Peyer's patch (tissue), 4 donors: ENCODE measurements at places on chromosomes 3 and 15. TPM values are rescaled to one million over a fixed set of nuclear protein-coding genes. Genes with fewer than 3 reads are reported as not detected.

DNA sequence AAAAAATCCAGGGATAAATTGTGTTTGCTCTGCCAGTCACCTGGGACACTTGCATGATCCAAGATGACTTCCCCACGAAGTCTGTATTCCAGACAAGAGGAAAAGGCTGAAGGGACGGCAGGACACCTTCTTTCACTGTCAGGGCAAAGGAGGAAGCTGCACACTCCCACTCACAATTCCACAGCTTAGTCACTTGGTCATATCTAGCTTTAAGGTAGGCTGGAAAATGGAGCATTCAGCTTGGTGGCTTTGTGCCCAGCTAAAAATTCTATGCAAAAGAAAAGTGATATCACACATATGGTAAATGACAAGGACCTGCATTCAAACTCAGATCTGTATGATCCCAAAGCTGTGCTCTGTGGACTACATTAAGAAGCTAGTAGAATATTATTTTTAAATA, 109.2 kb upstream of the TPM1 start:
- no peak for DNase-seq

GRCh38 chr3:42052132-42052483, 39.0 kb upstream of the TRAK1 start:
- DNase-seq, result no peak

- DNase-seq, result no peak
Observed at GRCh38 chr3:125125821-125126245, 70.0 kb upstream of the HEG1 start.

- DNase-seq, result no peak
Observed at GRCh38 chr3:50138266-50139200, 16.6 kb upstream of the SEMA3F start.

DNA sequence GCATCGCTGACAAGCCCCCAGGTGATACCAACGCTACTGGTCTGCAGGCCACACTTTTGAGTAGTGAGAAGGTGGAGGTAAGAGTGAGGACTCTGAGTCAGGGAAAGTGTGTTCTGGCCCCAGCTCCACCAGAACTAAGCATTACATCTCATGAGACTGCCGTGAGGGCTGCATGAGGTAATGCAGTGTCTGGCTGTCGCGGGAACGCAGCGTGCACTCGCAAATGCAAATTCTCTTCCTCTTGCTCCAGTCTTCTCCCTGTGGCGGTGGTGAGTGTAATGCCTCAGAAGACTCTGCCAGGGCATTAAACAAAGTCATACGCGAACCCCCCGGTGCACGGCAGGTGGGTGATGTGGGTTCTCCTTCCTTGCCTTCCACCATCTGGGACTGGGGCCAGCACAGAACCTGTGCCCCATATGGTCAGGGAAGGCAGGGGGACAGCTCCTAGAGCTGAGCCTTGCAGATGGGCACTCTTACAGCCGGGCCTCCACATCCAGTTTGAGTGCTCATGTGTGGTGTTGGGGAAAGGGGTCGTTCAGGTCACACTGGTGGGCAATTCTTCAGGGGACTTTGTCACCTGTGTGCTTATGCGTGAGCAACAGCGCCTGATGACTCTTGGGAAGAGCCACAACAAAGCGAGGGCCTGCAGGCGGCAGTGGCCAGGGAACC, 175.8 kb downstream of the XXYLT1 start:
- DNase-seq, result peak; percentile 88

DNA sequence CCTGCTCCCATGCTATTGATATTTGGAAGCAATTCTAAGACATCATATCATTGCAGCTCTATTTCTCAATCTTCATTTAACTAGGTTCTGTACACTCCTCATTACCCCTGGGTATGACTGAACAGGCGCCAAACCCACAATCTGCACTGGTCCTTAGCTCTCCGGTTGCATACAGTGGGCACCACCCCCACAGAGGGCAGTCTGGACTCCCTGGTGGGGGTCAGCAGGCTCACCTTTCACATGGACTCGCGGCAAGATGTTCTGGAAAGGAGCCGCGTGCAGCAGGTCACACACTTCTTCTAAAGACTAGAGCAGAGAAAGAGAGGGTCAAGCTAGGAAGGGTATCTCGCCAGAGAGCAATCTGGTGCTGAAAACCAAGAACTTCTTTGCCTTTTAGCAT, 36.5 kb downstream of the NIPA2 start:
- DNase-seq, result no peak

DNA sequence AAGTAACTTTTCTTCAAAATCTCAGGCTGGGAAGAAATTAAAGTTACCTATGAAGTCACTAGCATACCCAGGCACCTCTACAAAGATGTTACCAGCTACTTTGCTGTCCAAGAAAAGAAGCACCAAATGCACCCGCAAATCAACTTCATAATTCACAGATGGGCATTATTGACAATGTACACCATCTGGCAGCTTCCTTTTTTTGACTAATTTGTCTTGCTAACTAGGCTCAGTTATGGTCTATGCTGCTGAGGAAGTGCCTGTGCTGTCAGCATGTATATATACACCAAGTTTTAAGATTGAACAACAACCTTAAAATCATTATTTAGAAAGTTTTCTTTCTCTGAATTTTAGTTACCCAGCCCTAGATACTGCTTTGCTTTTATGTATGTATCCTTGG, 93.8 kb downstream of the NSUN3 start:
- DNase-seq, result no peak

DNA sequence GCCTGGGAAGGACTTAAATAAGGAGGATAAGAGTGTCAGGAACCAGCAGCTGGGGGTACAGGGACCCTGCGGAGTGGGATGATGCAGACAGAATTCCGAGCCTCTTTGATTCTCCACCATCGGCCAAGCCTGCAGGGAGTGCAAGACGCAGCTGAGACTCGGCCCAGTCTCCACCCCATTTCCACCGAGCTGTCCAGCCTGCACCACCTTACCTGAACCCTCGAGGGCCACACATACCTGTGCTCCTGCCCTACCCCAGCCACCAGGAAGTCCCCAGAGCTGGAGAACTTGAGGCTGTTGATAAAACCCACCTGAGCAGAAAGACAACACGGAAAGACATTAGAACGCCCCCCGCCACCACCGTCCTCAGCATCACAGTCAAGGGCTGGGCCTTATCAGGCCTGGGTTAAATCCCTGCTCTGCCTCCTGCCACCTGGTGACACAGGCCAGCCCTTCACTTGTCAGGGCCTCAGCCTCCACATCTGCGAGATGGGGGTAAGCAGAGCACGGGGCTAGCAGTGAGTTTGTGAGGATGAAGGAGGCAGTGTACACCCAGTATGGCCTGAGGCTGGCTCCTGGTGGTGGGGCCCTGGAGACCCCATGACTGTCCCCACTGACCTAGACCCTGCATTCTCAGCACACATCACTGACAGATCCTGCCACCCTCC, 8.1 kb downstream of the RRP9 start:
- no peak for DNase-seq

- no peak for DNase-seq
Observed at GRCh38 chr15:81643771-81644170, 269.8 kb upstream of the TMC3 start.

GRCh38 chr3:14461748-14462324, 59.4 kb downstream of the SLC6A6 start:
- DNase-seq, result peak; percentile 72

- DNase-seq, result no peak
Observed at GRCh38 chr3:153835540-153835939, 285.6 kb upstream of the ARHGEF26 start.

GRCh38 chr3:115340586-115340985, 193.5 kb upstream of the ZBTB20 start:
- DNase-seq, result no peak

GRCh38 chr3:32502118-32502945, at the start of gene CMTM6:
CMTM6 (minus strand) TSS chr3:32502852; CDS start chr3:32502745, 107 bp downstream.
- peak; percentile 92 for DNase-seq

GRCh38 chr3:177441813-177442646, 244.7 kb upstream of the TBL1XR1 start:
- peak; percentile 43 for DNase-seq

DNA sequence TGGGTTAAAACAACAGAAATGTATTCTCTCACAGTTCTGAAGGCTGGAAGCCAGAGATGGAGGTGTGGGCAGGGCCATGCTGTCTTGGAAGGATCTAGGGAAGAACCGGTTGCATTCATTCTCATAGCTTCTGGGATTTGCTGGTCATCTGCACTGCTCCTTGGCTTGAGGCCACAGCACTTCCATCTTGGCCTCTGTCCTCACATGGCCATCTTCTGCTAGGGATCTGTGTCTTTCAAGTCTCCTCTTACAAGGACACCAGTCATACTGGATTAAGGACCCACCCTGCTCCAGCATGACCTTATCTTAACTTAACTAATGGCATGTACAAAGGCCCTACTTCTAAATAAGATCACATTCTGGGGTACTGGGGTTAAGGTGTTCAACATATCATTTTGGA, 47.7 kb downstream of the RPLP1 start:
- no peak for DNase-seq

DNA sequence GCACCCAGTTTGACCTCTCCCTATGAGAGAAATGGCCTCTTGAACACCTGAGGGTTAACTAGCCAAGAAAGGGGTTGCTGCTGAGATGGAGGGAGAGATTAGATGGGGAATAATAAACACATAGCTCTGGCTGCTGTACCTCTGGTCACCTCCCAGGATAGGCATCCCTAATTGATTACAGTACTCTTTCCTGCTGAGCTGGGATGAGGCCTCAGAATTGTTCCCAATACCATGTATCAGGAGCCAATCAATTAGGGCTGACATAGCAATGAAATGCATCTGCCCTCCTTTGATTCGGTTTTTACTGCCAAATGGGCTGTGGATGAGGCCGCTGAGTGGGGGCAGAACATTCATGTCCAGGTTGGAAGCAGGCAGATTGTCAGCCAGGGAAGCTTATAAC, 339.4 kb upstream of the SLCO3A1 start:
- DNase-seq, result no peak

DNA sequence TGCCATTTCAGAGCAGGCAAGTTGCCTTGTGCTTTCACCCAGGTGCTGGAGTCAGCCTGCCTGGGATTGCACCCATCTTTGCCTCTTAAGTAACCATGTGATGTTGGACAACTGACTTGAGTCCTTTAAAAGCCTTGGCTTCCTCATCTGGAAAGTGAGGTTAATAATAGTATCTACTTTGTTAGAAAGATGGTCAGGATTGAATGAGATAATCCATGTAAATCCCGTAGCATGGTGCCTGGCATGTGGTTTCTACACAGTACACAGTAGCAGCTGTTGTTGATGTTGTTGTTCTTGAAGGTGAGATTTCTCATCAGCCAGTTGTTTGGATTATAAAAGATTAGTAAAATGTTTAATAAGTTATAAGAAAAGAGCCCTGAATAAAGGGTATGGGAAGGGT, 48.8 kb downstream of the PSMD6 start:
- DNase-seq, result no peak

DNA sequence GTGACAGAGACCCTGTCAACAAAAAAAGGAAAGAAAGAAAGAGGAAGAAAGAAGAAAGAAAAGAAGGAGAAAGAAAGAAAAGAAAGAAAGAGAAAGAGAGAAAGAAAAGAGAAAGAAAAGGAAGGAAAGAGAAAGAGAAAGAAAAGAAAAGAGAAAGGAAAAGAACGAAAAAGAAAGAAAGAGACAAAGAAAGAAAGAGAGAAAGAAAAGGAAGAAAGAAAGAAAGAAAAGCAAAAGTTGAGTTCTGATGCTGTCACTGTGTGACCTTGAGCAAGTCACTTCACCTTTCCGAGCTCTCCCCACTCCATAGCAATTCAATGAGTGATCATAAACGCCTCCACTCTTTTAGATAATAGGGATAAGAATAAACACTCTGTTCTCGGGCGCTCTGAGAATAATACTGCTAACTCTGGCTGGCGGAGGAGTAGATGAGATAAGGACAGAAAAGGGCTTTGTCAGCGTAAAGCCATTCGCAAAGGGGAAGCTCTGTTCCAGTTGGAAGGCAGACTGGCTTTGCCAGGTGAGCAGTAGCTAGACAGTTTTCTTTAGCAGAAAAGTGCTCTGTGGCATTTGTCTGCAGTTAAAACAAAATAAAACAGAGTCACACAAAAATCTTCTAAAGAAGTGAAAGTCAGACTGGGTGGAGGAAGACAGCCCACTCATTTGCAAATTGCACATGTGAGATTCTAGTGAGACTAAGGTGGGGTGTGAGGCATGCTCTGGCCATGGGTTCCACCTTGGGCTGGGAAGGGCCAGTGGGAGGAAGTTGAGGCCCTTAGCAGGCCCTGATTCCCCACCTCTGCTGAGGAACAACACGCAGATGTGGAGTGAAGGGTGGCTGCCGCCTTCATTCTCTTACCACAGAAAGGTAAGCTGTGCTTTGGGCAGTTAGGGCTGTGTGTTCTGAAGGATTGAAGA, 9.6 kb upstream of the FLNB start:
- DNase-seq, result peak; percentile 75

- no peak for DNase-seq
Observed at GRCh38 chr15:66681395-66681794, 20.6 kb upstream of the SMAD6 start.

C3orf33 gene
- 3.9 TPM for total RNA-seq

TCF12 gene
- total RNA-seq, result 248 TPM

SLC7A14 gene
- total RNA-seq, result 0.18 TPM

C15orf62 gene
- total RNA-seq, result 1.1 TPM

ARPP21 gene
- 0.27 TPM for total RNA-seq

LZTFL1 gene
- 5.1 TPM for total RNA-seq

SCN5A gene
- total RNA-seq, result not detected

CNTN4 gene
- total RNA-seq, result 5.4 TPM

HYAL1 gene
- 5.1 TPM for total RNA-seq
